Activated CD4-positive, alpha-beta T cell treated with anti-CD3 and anti-CD28 coated beads for 4 hours (primary cell): ENCODE measurements at places on chromosomes 16 and 17.
A peak's percentile ranks its signal among the peaks of the same experiment; 100 is the strongest.

GRCh38 chr17:33580215-33580614 is 287.1 kb upstream of the ASIC2 start:
- DNase-seq: no peak

GRCh38 chr17:4544951-4545216 is 10.3 kb downstream of the MYBBP1A start:
- DNase-seq: no peak

GRCh38 chr17:6455321-6455705 is 11.1 kb downstream of the PIMREG start:
- peak; percentile 21 for DNase-seq

DNA sequence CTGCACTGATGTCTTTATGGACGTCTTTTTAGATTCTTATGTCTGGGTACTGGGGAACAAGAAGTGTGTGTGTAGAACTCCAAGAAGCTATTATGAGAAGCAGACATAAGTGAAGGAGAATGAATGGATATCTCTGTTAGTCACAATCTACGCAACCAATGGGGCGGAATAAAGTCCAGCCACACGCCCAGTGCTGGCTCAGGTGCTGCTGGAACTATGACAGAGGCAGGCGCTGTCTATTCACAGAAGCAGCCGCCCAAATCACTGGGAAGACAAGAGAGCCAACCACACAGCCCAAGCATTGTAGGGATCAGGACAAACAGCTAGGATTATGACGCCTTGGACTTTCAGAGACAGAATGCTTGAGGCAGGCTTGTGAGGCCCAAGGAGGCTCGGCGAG is 43.9 kb upstream of the ICAM2 start:
- no peak for DNase-seq

DNA sequence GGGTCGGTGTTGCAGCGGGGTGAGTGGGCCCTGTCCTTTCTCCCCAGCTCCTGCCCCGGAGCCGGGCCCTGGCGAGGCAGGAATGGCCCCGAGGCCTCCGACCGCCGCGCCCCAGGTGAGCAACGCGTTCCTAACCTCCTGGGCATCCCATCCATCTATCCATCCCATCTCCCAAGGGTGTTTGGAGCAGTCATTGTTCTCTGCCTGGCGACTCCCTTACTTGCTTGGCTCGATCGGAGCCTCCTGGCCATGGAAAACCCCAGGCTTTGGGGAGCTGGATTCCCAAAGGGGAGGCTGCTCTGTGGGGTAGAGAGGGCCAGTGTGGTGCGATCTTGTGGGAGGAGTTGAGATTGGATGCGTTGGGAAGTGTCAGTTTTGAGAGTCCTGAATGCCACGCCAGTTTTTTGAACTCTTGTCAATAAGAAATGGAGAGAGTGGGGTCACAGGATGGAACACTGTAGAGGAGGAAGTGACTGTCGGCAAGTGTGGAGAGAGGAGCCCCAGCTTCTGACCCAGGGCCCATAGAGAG is 684 bp downstream of the ZFP90 start:
- peak; percentile 16 for DNase-seq

- peak; percentile 11 for DNase-seq
Observed at GRCh38 chr17:45783593-45784292, 377 bp upstream of the CRHR1 start.

DNA sequence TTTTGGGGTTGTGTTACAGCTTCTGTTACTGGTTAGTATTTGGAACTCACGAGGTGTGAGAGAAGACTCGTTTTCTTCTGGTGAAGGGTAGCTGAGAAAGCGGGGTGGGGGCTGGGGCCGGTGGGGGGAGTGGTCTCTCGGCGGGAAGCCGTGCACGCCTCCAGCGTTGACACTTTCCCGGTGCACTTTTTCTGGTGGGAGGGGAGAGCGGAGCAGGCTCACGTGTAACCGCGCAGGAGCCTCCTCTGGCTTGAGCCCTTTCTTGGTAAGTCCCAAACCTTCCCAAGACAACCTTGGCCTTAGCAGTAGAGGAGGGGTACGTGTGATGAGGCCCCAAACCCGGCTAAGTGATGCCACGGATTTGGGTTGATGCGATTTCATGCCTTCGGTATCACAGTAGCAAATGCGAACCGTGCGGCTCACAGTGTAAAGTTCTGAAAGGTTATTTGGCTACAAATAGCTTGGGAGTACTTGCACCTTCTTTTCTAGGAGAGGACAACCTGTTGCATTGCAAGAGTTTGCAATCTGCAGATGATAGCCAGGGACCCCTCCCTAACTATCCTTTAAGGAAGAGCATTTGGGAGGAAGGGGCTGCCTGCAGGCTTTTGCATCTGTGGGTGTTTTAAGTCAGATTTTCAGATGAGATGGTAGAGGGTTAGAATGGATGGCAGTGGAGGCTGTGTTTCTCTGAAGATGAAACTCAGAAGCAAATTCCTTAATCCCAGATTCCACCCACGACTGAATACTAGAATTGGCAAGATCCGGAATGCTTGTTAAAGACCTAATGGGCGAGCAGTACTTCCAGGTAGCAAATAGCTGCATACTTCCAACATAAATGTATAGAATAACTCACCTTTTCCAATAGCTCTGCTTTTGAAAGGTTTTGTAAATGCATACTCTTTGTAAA is 1.5 kb downstream of the HLF start:
- no peak for DNase-seq

DNA sequence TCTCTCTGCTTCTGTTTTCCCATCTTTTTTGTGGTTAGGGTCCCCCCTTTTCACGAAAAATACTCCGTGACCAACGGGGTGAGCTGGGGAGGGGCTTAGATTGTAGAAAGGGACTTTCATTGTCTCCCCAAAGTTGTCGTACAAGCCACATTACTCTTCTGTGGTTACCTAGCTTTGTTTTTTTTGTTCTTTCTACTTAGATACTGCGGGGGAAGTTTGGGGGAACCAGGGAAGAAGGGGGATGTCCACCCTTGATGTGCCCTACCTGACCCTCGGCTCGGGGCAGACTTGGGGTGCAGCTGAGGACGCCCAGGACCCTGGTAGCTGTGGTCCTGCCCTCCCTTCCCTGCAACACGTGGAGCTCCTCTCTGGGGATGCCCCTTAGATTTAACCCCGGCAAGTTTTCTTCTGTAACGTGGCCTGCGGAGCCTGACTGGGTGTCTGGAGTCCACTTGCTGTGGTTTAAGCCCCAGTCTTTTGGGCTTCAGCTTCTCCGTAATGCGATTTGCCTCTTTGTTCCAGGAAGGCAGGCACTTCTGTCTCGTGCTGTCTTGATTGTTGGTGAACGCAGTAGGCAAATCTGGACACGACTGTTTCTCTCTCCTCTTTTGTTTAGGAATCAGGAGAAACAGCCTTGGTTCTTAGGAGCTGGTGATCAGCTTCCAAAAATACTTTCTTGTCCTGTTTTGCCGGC is 892 bp downstream of the ABCC1 start:
- DNase-seq: peak; percentile 29
